GF-D8 (cell line): ENCODE measurements at places on chromosomes 3 and 15.

GRCh38 chr15:73345658-73346057, 23.1 kb downstream of the HCN4 start:
- DNase-seq = no peak

GRCh38 chr3:124263168-124263567, 271.2 kb upstream of the ROPN1 start:
- DNase-seq = no peak

DNA sequence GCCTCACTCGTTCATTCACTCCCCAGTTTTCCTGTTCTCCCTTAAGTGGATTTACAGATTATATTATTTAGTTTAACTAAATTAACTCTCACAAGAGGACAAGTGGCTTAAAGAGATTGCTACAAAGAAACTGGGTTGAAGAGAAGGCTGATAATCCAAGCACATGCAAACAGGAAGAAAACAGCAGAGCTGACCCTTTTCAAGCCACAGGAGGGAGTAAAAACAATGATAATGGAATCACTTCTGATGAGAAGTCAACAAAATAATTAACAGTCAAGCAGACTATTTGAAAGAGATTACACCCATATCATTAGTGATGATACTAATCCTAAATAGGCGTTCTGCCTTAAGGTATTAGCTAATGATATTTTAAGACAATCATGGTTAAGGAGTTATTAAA, 31.7 kb downstream of the BOC start:
- no peak for DNase-seq

- no peak for DNase-seq
Observed at GRCh38 chr3:182904164-182904563, 76.2 kb downstream of the DCUN1D1 start.
